ENCODE measurements at places on chromosomes 5 and 9.

- DNase-seq = no peak
Observed at GRCh38 chr9:15743512-15743911, 190.7 kb downstream of the CCDC171 start.

DNA sequence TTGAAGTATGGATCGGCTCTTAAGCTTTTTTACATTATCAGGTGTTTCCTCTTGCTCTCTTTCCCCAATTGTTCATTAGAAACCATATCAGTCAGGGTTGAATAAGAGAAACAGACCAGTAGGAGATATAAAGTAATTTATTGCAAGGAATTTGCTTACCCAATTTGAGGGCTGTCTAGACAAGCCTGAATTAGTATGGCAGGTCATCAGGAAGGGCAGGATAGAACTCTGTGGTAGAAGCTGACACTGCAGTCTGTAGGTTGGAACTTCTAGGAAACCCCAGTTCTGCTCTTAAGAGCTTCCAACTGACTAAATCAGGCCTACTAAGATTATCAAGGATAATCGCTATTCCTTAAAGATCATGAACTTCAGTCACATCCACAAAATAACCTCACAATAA, 24.3 kb downstream of the ISOC1 start:
- no peak for DNase-seq

- DNase-seq = no peak
Observed at GRCh38 chr9:121859646-121860045, 208.2 kb downstream of the DAB2IP start.

DNA sequence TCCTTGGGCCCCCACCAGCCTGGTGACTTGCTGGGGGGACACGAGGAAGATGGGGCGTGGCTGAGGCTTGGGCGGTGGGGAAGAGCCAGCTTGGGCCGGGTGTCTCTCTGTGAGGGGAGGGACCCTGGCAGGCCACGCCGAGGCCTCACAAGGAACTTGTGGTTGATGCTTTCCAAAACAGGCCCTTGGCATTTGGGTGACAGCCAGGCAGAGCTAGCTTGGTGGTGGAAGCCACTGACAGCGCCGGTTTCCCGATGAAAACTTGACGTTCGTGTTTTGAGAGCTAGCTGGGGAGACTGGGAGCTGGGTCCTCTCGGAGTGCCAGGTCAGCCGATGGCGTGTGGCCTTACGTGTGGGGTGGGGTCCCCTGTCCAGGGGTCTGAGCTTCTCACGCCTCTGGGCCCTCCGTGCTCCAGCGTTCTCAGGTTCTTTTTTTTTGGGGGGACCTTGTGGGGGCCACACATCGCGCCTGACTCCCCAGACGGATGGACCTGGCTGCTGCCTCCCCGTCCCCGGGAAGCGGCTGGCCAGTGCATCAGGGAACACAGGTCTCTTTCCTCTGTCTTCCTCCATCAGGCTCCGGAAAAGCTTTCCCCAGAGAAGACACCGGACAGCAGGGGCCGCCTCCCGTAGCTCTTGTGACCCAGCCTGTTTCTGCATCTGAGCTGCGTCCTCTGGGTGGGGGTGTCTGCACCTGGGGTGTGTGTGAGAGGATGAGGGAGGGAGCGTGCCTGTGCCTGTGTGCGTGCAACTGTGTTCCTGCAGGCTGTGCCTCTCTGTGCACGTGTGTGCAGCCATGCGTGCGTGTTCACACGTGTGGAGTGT, 129.3 kb upstream of the LPCAT1 start:
- no peak for DNase-seq

DNA sequence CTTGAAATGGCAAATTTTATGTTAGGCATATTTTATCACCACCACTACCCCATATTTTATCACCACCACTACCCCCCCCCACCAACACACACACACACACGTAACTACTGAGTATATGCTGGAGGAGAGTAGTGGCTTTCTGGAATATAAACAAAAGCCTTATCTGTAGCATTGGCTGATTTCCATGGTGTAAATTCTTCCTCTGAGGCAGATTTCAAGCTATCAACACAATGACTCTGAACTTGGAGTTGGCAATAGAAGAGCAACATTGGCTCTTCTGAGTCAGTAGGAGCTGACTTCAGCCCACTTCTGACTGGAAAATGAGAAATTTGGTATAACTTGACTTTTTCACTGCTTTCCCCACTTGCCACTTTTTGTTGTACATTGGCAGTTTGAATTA, 143.0 kb downstream of the CAVIN4 start:
- DNase-seq = no peak

GRCh38 chr9:5957166-5957565, 58.3 kb downstream of the RANBP6 start:
- no peak for DNase-seq

DNA sequence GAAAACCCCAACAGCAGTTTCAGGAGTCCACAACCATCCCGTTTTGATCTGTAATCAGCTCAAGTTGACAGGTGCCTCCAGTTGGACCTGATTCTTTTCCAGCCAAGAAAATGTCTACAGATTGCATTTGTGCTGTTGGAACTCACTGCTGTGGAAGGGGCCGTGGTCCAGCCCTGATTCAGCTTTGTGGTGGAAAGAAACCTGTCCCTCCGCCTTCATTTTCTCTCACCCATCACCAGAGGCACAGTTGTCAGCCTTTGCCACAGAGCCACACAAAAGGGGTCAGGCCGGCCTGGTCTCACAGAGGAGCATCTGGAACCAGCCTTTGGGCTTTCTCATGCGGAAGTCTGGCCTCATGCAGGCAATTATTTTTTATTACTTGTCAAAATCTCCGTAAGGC, 483.6 kb downstream of the GADD45G start:
- DNase-seq = no peak

DNA sequence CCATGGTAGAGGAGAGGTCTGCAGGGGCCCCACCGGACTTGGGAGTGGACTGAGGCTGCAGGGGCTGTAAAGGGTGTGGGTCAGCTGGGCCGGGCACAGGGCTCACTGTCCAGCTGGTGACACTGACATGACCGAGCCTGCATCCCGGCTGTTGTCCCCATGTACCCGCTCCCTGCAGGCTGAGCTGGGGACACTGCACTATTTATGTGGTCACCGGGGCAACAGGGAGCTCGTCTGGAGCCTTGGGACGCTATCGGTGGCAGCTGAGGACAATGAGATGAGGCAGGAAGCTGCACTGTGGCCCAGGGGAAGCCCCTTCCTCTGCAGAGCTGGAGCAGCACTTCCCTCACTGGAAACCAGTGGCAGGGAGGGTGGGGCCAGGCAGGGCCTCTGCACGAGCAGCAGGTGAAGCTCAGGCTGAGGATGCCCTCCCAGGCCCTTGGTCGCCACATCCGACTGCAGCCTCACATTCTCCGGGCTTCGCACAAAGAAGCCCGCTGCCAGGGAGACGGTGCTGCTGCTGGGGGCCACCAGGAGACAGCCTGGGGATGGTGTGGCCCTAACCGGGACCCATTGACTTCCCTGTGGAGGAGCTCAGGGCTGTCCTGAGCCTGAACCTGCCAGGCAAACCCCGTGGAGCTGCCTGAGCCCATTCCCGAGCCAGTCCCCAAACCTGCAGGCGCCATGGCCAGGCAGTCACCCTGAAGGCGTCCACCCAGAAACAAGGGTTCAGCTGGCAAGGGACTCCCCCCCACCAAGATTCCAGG, 26.4 kb downstream of the ZDHHC11B start:
- DNase-seq = peak; percentile 50

DNA sequence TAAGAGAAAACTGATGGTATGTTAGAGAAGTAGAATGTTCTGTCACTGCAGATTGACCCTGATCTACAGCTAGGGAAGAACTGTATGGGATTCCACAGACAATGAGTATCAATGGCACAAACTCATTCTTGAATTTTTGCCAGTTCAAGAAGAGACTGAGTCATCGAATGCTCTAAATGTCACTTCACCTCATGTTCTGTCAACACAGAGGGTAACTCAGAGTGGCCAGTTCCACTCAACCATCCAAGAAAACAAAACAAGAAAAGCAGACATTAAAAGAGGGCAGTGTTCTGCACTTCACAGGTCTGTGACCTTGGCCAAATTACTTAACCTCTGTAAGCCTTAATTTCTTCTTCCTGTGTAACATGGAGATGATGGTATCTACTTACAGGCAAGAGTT, 132.2 kb upstream of the HMHB1 start:
- no peak for DNase-seq

DNA sequence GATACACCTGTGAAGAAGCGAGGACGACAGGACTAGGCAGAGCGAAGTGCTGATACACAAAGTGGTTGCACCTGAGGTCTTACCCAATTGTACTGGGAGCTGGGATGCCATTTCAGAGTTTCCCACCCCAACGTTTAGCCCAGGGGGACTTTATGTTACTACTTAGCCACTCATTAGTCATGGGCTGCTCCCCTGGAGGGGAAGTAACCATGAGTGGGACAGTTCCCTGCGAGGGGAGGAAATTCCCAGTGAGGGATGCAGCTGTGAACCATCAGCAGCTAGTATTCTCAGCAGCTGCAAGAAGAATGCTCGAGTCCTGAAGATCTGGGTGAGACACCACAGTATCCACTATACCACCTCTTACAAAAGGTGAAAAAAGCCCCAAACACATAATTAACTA, 93.7 kb upstream of the ACTBL2 start:
- no peak for DNase-seq

DNA sequence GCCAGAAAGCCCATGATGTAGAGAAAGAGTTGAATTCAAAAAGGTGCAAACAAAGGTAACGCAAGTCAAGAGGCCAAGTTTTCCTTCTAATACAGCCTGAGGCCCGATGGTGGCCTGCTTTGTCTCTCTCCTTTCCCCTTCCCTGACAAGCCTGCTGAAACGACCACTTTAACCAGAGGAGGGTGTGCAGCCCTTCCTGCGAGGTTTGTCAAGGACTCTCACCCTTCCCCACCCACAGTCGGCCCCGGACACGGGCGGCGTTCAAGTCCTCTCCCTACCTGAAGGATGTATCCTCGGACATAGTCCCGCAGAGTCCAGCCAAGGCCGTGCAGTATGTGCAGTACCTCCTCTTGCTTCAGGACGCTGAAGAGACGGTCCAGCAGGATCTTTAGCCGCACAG, 318.2 kb downstream of the BNC2 start:
- DNase-seq = no peak

- DNase-seq = peak; percentile 11
Observed at GRCh38 chr5:115816226-115817081, at the start of gene CDO1. TSS of gene CDO1 (minus strand) at chr5:115816659. CDS start at chr5:115816397, 262 bp downstream.

DNA sequence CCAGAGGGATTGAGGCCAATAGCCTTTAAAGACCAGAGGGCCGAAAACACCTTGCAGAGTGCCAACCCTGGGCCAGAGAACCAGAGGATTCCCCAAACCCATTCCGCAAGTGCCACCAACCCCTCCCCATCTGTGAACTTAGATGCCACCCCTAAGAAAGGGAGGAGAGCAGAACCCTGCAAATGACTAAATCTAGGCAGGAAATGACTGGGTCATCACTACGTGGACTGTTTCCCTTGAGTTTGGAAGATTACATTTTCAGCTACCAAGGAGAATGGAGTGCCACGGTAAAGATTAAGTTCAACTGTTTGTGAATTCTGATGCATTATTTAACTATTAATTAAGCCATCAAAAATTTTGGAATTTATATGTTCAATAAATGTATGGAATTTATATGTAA, 142.8 kb downstream of the ENC1 start:
- DNase-seq = no peak

DNA sequence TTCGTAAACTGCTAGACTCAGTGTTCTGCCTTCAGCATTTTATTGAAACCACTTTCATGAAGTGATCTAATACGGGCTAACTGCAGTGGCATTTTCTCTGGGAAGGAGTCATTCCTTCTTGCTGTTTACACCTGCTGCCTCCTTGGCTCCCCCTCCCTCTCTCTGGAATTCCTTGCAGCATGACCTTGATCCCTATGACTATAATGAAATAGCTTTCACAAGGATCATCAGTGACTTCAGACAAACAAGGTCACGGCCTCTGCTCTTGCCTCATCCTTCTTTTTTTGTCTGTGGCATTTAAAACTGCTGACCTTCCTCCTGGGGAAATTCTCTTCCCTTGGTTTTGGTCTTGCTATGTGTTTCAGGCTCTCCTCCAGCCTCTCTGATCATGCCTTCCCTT, 90.2 kb downstream of the ZNF462 start:
- no peak for DNase-seq

GRCh38 chr5:68232277-68232676, 16.7 kb downstream of the PIK3R1 start:
- DNase-seq = no peak

DNA sequence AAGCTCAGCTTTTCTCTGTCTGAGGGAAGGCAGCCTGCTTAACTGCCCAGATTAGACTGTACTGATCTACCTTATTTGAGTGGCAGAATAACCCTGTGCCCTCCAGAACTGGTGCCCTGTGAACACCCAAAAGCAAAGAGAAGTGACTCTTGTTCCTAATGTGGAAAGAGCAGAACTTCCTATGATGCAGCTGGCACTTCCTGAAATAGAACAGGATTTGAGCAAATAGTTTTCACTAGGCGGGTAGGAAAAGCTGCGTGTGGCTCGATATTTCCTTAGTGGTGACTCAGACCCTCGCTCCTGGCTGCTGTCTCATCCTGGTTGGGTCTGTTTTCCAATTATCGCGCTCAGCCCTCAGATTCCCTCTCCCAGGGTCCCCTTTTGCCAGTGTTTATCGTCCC, 89.9 kb downstream of the SH3TC2 start:
- no peak for DNase-seq

- DNase-seq = no peak
Observed at GRCh38 chr5:154479160-154479943, 1.3 kb upstream of the HAND1 start.

DNA sequence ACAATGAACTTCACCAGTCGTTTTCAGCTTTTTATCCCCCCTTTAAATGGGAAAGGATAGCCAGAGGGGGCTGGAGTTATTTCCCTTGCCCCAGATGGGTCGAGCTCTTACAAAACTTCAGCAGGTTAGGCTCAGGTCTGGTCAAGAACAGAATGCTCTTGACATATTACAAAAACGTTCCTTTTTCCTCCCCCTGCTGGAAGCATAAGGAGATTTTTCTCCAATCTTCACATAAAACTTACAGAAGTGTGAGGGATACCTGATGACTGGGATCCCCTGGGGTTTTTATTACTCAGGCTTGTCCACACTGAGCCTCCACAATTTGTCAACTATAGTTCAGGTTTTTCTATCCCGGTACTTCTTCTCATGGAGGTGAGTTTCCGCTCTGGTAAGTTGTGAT, 60.8 kb downstream of the CSF2 start:
- no peak for DNase-seq

DNA sequence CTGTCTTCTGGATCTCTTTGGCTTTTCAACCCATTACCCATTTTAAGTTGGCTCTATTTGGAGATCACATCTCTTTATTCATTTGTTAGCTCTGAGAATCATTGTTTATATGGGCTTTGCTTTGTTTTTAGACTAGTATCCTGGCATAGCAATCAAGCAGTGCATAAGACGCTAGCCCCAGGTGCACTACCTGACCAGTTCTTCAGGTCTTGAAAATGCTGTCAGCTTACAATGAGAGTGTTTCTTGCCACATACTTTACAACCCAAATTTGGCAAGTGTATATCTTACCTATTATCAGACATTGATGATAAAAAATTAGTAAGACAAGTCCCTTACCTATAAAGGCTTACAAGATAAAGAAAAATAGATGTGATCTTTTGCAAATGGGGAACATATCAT, 12.2 kb downstream of the OXCT1 start:
- DNase-seq = no peak

- DNase-seq = no peak
Observed at GRCh38 chr9:136078498-136079011, 16.5 kb downstream of the NACC2 start.
